Activated naive CD8-positive, alpha-beta T cell treated with anti-CD3 and anti-CD28 coated beads for 36 hours (primary cell): ENCODE measurements at places on chromosomes 1 and 21.

DNA sequence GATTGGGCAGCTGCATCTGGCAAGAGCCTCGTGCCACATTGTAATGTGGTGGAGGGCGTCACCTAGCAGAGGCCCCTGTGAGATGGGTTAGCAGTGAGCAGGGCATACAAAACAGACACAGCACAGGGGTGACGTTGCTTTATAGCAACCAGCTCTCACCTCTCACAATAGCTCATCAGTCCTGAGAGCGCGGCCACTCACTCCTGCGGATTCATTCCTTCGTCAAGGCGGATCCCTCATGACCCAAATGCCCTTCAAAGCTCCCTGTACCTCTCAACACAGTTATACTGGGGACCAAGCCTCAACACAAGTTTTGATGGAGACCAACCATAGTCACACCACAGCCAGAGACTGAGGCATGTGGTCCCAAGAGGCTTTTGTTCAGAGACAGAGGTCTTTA, 22.9 kb downstream of the SLC37A1 start:
- DNase-seq = no peak
- H3K4me3 ChIP-seq = no peak overlapping the region
- H3K4me1 ChIP-seq = peaks cover 22% of the 10 kb centered on the region
- peaks cover 18% of the 10 kb centered on the region for H3K36me3 ChIP-seq

- no peaks in the 10 kb centered on the region for H3K27me3 ChIP-seq
- no peaks in the 10 kb centered on the region for H3K36me3 ChIP-seq
- H3K4me1 ChIP-seq = peaks cover 27% of the 10 kb centered on the region
- no peak for DNase-seq
- H3K4me3 ChIP-seq = no peak overlapping the region
Measured at GRCh38 chr1:27368869-27369582, 2.3 kb upstream of the MAP3K6 start.

DNA sequence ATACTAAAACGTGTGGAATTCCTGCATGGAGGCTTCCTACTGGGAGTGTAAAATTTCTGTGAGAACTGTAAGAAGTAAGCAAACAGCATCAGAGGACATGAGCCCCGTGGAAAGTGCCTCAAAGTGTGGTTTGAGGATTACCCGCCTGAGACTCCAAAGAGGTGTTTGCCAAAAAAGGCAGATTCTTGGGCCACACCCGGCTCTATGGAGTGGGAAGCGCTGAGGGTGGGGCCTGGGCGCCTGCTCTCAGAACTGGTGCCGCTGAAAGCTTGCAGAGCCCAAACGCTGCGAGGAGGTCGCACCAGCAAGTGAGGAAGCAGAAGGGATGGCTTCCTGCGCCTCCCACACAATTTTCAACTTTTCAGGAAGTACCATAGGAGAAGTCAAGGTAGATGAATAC, 43.0 kb upstream of the PSEN2 start:
- peaks cover 32% of the 10 kb centered on the region for H3K4me1 ChIP-seq
- peak overlapping the region; percentile 70 for H3K4me3 ChIP-seq
- no peaks in the 10 kb centered on the region for H3K36me3 ChIP-seq
- H3K27ac ChIP-seq = peak overlapping the region; percentile 94

- no peak overlapping the region for H3K4me3 ChIP-seq
- H3K27me3 ChIP-seq = no peaks in the 10 kb centered on the region
- no peaks in the 10 kb centered on the region for H3K4me1 ChIP-seq
- DNase-seq = no peak
- H3K27ac ChIP-seq = no peak overlapping the region
Measured at GRCh38 chr1:177571485-177572076, 398.3 kb downstream of the SEC16B start.

DNA sequence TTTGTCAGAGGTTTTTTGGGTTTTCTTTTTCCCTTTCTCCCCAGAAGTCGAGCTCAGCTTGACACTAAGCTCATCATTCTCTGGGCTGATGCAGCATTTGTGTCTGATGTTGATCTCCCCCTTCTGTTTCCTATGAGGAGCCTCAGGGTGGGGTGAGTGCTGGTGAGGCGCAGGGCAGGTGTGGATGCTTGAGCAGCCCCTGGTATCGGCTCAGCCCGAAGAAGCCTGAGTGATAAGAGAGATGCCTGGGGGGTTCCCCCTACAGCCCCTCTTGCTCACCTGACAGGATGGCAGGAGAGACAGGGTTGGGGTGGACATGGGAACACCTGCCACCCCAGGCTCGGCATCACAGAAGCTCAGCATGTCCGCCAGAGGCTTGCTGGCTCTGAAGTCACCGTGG, 239.0 kb downstream of the RHOU start:
- H3K4me1 ChIP-seq = no peaks in the 10 kb centered on the region
- H3K27me3 ChIP-seq = no peaks in the 10 kb centered on the region
- H3K27ac ChIP-seq = no peak overlapping the region
- H3K4me3 ChIP-seq = no peak overlapping the region

GRCh38 chr1:7652515-7653098, 118.5 kb upstream of the VAMP3 start:
- H3K27me3 ChIP-seq = peaks cover 4% of the 10 kb centered on the region
- no peaks in the 10 kb centered on the region for H3K36me3 ChIP-seq
- H3K27ac ChIP-seq = no peak overlapping the region
- H3K4me1 ChIP-seq = no peaks in the 10 kb centered on the region
- no peak overlapping the region for H3K4me3 ChIP-seq
- DNase-seq = no peak

DNA sequence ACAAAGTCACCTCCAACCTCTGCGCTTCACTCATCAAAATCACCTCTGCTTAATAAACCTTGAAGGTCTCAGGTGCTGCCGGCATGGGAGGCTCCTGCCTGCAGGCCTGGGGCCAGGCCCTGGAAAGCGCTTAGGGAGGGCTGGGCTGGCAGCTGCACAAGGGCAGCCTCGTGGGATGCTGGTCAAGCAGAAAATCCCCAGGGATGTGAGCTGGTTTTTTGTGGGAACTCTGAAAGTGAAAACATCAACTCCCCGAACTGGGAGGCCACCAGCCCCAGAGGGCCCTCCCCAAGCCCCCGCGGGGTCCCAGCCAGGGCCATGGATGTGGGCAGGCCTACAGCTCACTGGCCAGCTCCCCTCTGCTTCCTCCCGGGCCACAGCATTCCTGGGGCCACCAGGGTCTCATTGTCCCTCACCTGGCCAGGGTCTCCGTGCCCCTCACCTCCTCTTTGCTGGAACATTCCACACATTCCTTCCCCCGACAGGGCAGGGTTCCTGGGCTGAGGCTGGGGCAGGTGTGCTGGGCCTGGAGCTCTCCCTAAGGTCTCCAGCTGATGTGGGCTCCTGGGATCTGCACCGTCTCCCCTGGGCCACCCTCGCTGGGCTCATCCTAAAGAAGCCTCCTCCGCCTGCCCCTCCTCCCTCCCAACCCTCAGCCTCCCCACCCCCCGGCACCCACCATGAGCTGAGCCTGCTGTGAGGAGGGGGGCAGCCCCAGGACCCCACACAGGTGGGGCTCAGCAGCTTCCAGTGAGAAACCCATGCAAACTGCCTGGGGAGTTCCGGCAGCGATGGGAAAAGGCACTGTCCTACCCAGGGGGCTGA, 36.0 kb upstream of the POFUT2 start:
- no peak for DNase-seq
- H3K4me3 ChIP-seq = no peak overlapping the region
- no peak overlapping the region for H3K27ac ChIP-seq
- peaks cover 9% of the 10 kb centered on the region for H3K4me1 ChIP-seq
- peaks cover 8% of the 10 kb centered on the region for H3K27me3 ChIP-seq

DNA sequence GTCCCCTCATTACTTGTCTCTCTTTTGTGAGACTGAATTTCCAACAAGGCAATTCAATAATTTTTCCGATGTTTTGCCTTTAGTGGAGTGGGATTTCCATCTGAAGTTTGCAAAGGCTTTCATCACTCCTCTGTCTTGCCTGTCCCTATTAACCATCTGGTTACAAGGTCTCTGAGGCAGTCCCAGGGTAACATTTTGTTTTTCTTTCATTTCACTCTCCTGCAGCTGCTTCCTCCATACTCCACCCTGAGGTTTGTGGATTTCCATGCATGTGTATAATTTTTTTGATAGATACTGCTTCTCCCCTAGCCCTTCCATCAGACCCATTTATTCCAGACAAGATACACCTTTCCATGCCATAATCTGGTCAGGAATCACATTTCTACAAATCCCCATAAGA, 366.8 kb downstream of the PTBP2 start:
- H3K27me3 ChIP-seq = no peaks in the 10 kb centered on the region
- H3K4me3 ChIP-seq = no peak overlapping the region
- no peaks in the 10 kb centered on the region for H3K4me1 ChIP-seq
- H3K27ac ChIP-seq = no peak overlapping the region

DNA sequence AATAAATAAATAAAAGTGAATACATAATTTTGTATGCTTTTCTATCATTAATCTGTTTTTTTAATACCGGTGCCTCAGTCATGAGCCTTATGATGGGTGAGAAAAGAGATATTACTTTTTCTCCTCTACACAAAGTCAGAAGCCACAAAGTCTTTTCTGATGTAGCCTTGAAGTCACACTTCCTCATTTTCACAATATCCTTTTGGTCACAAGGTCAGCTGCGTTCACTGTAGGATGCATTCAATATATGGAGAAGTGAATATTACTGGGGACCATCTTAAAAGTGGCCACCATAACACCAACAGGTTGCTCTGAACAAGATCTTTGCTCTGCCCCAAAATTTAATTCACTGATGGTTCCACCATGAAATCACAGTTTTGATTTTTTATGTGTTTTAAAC, 83.3 kb upstream of the TNR start:
- no peaks in the 10 kb centered on the region for H3K36me3 ChIP-seq
- no peak overlapping the region for H3K4me3 ChIP-seq
- no peak for DNase-seq

- H3K36me3 ChIP-seq = peaks cover 23% of the 10 kb centered on the region
- H3K4me1 ChIP-seq = peaks cover 3% of the 10 kb centered on the region
- H3K4me3 ChIP-seq = no peak overlapping the region
- H3K27me3 ChIP-seq = no peaks in the 10 kb centered on the region
- no peak overlapping the region for H3K27ac ChIP-seq
- no peak for DNase-seq
Measured at GRCh38 chr1:220137019-220137786, 43.3 kb downstream of the IARS2 start.

DNA sequence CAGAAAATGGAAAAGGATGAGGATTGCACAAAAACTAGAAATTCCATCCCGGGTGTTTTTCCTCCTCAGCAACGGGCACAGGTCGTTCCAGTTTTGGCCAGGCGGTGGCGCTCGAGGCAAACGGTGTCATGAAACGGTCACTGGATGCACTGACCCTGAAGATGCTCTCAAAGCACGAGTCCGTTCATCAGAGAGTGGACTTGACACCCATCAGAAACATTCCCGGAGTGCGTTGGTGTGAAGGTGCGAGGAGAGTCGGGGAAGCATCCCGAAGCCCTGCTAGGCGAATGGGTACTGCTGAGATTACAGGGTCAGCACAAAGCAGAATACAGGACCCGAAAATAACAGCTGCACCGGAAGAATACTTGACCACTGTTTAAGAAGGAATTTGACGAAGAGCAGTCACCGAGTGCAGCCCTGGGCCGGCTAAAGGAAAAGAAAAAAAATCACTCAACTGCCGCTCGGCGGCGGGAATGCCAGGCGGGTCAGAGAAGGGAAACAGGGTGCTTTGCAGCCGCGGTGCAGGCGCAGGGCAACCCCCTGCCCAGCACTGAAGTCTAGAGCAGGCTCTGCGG, 71.7 kb upstream of the ETS2 start:
- peak overlapping the region; percentile 69 for H3K4me3 ChIP-seq
- H3K27me3 ChIP-seq = peaks cover 36% of the 10 kb centered on the region
- H3K27ac ChIP-seq = no peak overlapping the region
- DNase-seq = peak; percentile 61
- H3K36me3 ChIP-seq = no peaks in the 10 kb centered on the region

GRCh38 chr1:247468481-247469140, 10.7 kb upstream of the OR2B11 start:
- peaks cover 6% of the 10 kb centered on the region for H3K27me3 ChIP-seq
- H3K27ac ChIP-seq = no peak overlapping the region
- DNase-seq = no peak
- no peak overlapping the region for H3K4me3 ChIP-seq

GRCh38 chr1:33634806-33635205, 162.4 kb downstream of the ZSCAN20 start:
- H3K27ac ChIP-seq = no peak overlapping the region
- no peaks in the 10 kb centered on the region for H3K36me3 ChIP-seq
- H3K4me3 ChIP-seq = no peak overlapping the region
- no peaks in the 10 kb centered on the region for H3K4me1 ChIP-seq
- no peak for DNase-seq
- peaks cover 32% of the 10 kb centered on the region for H3K27me3 ChIP-seq

DNA sequence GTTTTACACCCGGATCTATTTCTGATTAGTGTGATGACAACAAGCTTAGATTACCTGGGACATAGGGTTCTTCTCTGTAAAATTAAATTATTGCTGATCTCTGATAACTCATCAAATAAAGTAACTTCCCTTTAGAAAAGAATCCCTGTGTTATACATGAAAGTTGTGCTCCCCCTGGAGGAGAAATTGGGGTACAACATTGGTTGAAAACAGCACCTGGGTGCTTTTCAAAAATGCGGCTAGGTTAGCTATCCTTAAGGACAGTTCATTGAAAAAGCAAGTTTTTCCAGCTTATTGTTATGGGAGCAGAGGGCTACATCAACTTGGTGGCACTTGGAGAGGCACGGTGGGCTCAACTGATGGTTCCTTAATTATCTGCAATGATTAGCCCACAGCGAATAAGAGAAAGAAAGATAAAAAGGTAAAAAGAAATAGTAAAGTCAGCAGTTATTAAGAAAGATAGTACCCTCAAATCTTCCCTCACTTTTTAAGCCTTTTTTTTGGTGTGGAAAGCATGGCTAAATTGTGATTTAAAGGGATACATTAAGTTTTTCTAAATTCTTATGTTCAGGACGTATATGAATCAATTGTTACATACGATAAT, 97.8 kb downstream of the FMN2 start:
- peaks cover 2% of the 10 kb centered on the region for H3K4me1 ChIP-seq
- no peak overlapping the region for H3K27ac ChIP-seq
- no peak overlapping the region for H3K4me3 ChIP-seq
- H3K27me3 ChIP-seq = peaks cover 30% of the 10 kb centered on the region

GRCh38 chr21:33651965-33652680, 9.8 kb downstream of the ITSN1 start:
- H3K4me3 ChIP-seq = no peak overlapping the region
- no peaks in the 10 kb centered on the region for H3K36me3 ChIP-seq
- H3K27ac ChIP-seq = no peak overlapping the region
- no peaks in the 10 kb centered on the region for H3K27me3 ChIP-seq
- no peak for DNase-seq

DNA sequence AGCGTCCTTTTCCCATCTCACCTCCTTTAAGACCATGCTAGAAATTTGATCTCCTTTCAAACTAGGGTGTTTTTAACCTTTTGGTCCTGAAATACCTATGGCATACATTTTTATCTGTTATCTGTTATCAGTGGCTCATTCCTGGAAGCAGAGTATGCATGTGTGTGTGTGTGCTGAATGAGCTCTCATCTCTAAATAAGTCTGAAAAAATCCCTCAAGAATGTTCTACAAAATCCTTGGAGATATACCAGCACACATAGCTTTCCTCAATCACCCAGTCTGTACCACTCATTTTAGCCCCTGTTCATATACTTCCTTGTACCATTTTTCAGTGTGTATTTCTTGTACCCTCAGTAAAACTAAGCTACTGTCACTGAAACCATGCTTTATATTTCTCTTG, 6.0 kb upstream of the DARS2 start:
- H3K4me1 ChIP-seq = peaks cover 33% of the 10 kb centered on the region
- no peak overlapping the region for H3K4me3 ChIP-seq
- peaks cover 60% of the 10 kb centered on the region for H3K36me3 ChIP-seq
- H3K27ac ChIP-seq = no peak overlapping the region
- H3K27me3 ChIP-seq = no peaks in the 10 kb centered on the region

GRCh38 chr1:200336101-200336845, 73.6 kb downstream of the ZNF281 start:
- no peaks in the 10 kb centered on the region for H3K27me3 ChIP-seq
- no peak overlapping the region for H3K27ac ChIP-seq
- no peaks in the 10 kb centered on the region for H3K36me3 ChIP-seq
- H3K4me1 ChIP-seq = peaks cover 27% of the 10 kb centered on the region

- no peak overlapping the region for H3K4me3 ChIP-seq
- H3K27me3 ChIP-seq = no peaks in the 10 kb centered on the region
- no peak for DNase-seq
- H3K36me3 ChIP-seq = peaks cover 1% of the 10 kb centered on the region
- no peak overlapping the region for H3K27ac ChIP-seq
Measured at GRCh38 chr1:151832318-151832980, 847 bp upstream of the RORC start.
